ENCODE measurements at places on chromosomes 2 and 18.

DNA sequence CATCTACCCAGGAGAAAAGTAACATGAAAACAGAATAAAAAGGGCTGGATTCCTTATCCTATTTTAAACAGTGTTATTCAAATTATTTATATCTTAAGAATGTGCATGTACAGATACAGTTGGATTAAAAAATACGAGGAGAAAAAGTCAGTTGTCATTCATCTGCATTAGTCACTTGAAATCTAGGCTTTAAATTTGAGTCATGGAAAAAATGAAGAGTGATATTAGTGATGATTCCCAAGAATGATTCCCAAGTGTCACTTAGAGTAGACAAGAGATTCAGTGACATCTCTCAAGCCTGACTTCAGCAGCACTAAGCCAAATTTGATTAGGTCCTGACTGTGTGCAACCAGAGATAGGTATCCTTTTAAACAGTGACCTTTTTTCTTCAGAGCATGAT is 394.2 kb downstream of the IRS1 start:
- no peak for DNase-seq

DNA sequence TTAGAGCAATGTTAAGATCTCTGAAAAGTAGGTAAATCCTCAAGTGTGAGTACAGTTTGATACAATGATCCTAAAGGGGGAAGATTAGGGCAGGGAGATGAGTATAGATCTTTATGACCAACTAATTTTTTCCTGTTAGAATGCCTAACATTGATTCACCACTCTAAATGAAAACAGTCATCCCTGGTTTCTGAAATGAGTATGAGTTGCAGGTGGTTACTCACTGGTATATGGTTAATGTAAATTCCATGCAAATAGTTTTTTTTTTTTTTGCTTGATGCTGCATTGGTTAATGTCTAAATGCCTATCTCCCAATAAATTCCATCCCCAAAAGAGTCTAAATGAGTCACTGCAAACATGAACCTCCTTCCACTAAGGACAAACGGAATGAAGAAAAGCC is 55.0 kb upstream of the SERPINB2 start:
- DNase-seq, result no peak

DNA sequence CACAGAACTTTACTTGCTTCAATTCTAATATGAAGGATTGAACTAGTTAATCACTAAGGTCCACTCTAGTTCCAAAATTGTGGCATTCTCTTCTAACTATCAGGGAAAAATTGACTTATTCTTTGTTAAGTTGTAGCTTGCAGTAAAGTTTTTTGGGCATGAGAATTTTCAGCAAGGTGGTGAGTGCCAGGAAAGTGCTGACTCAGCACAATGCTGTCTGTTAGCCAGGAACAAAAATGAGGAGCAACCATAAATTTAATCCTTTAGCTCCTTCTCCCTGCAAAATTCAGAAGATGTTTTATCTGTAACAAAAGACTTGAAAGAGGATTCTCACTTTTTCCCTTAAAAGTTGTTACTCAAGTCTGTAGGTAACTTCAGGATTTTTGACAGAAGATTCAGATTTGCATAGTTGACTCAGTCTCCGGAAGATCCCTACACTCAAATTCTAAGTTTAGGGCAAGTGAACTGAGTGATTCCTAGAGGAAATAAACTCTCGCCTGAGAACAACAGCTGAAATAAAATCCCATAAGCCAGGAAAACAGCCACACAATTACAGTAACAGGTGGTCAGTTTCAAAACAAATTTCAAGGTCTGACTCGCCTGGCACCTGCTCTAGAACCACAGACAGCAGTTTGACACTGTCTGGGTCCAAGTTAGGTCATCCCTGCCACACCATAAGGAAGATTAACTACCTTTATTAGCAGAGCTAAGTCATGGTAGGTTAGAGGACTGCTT is 20.2 kb upstream of the DARS1 start:
- DNase-seq, result no peak

- no peak for DNase-seq
Observed at GRCh38 chr2:98749066-98749450, 18.1 kb upstream of the MGAT4A start.

GRCh38 chr2:84319581-84319980 is 139.5 kb downstream of the SUCLG1 start:
- no peak for DNase-seq

DNA sequence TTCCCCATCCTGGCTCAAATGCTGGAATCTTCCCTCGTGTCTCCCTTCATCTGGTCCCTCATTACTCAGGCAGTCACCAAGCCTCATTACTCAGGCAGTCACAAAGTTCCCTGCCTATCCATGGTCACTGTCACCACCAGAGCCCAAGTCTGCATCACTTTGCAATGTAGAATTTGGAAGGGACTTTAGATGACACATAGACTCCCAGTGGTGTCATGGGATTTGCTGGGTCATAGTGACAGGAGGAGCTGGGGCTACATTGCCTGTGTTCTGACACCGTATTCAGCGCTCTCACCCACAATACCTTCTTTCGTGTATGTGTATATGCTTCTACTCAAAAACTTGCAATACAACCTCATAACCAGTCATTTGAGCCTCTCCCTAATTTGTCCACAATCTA is 2.1 kb upstream of the EMILIN1 start:
- no peak for DNase-seq

DNA sequence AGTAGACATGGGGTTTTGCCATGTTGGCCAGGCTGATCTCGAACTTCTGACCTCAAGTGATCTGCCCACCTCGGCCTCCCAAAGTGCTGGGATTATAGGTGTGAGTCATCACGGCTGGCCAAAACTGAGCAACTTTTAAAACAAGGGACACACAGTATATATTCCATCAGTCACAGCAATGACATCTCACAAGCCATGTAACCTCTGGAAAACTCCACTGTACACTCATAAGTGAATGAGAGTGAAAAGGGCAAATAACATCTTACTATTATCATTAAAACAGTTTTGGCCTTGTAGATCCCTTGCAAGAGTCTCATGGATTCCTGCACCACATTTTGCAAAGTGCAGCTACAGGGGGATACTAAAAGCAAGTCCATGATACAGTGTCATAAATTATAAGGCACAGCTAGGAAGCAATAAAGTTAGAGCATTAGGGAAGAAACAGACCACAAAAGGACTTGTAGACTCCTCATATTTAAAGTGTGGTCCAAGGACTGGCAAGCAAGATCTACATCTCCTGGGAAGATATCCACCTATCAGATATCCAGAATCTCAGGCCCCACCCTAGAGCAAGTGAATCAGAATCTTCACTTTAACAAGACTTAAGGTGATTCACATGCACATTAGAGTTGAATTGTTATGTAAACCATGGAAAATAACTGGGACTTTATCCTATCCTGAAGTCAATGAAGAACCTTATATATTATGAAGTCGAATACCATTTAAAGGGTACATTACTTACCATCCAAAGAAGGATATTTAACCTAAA is 5.7 kb downstream of the SMC6 start:
- DNase-seq, result no peak

GRCh38 chr18:42163321-42163720 is 208.3 kb downstream of the PIK3C3 start:
- no peak for DNase-seq

DNA sequence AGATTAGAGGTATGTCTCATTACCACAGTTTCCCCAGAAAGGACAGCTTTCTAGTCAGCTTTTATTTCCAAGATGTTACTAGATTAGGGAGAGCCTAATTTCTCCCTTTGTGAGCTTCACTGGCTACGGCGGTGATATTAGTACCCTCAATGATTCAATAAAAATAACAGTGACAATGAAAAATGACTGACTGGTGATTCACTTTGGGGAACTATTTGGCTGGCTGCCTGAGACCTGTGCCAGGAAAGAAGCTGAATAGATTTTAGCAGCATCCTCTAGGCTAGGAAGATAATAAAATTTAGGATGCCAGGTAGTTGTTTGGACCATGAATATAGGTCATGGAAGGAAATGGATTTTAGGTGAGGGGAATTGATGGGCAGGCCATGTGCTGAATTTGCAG is 178.7 kb downstream of the FMNL2 start:
- DNase-seq, result no peak

- DNase-seq, result no peak
Observed at GRCh38 chr18:57859314-57859713, 56.2 kb upstream of the ATP8B1 start.

- DNase-seq, result no peak
Observed at GRCh38 chr18:49910019-49910418, 96.7 kb upstream of the ACAA2 start.

GRCh38 chr2:75489721-75490120 is 71.0 kb downstream of the EVA1A start:
- DNase-seq, result no peak

DNA sequence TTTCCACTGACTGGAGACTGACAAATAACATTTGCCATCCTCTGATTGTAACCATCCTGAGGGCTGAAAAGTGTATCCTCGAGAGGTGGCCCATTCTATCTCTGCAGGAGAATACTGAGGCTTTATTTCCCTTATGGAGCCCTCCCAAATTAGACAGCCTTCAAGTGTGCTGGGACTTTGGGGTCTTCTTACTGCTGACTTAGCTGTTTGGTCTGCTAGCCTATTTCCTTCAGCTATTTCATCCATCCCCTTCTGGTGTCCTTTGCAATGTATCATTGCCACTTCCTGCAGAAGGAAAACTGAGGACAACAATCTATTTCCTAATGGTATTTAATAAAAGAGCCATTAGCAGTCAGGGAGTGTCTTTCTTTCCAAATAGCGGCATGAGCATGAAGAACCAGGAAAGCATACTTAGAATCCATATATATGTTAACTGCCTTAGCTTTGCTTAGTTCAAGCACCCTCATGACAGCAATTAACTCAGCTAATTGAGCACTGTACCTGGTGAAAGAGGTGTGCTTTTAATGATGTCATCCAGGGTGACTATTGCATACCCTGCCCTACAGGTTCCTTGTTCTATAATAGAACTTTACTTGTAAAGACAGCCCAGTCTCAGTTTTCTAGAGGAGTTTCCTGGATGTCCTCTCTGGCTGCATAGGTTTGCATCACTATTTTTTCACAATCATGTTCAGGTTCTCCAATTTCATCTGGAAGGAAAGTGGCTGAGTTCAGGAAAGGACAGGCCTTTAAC is 24.0 kb downstream of the CMPK2 start:
- no peak for DNase-seq

DNA sequence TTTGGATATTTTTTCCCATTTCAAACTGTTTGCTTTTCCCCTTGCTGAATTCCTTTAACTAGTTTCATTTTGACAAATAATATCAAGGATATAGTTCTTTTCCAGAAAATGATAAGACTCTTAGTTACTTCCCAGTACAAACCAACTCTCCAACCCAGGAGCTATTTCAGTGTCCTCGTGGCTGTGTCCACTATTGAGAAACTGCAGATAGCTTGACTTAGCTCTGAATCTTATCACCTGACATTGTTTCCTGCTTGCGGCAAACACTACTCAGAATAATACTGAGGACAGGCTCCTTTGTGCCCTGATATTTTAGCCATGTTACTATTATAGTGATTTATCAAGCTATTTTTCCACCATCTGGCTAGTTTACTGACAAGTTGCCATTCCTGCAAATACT is 74.6 kb downstream of the KLF7 start:
- DNase-seq, result no peak

DNA sequence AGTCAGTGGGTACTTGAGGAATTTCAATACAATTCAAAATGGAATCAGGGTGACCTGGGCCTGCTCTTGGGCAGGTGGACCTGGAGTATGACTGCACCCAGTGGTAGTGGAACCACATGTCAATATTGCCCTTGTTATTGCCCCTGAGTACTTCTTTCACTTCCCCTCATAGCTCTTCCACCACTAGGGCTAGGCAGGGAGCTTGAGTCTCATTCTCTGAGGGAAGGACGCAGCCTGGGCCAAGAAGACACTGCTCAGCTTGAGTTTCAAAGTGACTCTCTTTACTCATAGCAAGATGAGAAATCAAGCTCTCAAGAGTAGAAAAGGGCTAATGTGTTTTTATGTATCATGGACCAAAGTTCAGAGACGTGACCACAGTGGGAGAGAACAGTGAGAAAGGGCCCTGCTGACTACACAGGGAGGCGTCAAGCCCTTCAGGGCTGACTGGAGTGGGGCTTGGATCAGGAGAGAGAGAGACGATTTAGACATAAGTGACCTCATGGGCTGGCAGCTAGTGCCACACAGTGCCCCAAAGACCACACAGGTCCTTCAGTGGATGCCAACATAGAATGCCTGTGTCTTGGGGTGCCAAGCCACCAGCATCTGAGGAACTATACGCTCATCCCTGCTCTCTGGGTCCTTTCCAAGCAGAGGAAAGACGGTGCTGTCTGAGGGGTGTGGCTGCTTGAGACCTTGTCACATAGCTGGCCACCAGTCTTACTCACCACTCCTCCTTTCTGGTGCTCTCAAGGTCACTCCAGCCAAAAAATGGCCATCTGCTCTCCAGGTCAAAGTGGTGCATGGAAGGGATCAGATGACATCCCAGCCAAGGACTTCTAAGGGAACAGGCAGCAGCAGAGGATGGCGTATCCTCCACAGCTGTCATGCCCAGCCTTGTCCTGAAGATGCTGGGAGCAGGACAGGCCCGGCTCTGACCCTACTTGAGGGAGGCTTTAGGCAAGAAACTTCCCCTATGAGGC is 13.0 kb downstream of the PTMA start:
- no peak for DNase-seq

- no peak for DNase-seq
Observed at GRCh38 chr2:113791697-113792590, 35.5 kb upstream of the SLC35F5 start.

GRCh38 chr2:67057901-67058703 is 339.0 kb upstream of the ETAA1 start:
- DNase-seq, result no peak

DNA sequence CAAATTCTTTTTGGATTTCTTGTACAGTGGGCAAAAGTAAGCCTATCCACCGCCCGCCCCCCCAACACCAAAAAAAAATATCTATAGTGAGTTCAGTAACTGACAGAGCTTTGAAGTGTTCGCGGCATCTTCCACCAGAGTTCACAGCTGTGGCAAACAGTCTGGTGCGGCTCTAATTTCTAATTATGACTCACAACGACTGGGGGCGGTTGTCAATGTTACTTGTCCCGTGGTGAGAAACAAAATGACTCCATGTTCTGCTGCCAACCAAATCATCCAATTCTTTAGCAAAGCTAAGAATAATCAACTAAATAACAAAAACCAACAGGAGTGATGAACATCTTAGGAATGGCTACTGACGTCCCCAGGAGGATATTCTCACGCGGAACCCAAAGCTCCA is 392.5 kb upstream of the SALL3 start:
- no peak for DNase-seq

- DNase-seq, result no peak
Observed at GRCh38 chr2:76813084-76813483, 709.1 kb downstream of the LRRTM4 start.

GRCh38 chr2:112784199-112785189 is at the start of gene IL1A:
Gene IL1A (minus strand): TSS chr2:112784493. CDS start chr2:112783770, 723 bp downstream.
- no peak for DNase-seq

DNA sequence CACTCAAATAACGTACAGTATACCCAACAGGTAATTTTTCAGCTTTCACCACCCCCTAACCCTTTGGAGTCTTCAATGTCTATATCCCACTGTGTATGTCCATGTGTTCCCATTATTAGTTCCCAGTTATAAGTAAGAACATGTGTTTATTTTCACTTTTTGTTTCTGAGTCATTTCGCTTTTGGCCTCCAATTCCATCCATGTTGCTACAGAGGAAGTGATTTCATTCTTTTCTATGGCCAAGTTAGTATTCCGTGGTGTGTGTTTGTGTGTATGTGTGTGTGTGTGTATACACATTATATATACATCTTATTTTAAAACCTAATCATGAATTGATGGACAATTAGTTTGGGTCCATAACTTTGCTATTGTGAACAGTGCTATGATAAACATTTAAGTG is 464.4 kb downstream of the CMPK2 start:
- DNase-seq, result no peak
